ENCODE measurements at places on chromosomes 12 and 14.

- DNase-seq = no peak
Measured at GRCh38 chr14:98217530-98217929, 1054.5 kb downstream of the BCL11B start.

DNA sequence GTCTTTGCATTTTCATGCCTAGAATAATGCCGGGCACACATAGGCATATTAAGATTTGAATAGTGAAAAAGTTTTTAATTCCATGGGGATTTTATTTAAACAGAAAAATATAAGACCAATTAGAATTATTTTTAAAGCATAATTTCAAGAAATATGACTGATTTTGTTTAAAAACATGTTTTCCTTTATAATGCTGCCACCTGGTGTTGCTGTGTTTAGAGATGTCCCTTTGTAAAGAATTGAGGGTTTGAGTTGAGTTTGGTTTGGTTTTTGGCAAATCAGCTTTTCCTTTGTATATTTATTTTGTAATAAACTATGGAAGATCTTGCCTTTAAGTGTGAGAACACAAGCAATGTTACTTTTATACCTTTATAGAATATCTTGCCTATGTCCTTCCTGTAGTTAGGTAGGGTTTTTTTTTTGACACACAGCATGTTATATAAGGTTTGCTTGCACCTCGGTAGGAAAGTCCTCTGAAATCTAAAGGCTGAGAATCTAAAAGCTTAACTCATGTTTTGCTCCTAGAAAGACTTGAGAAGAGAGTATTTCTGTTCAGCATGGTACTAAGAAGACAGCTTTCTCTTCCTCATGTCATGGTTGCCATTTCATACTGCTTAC, 31.4 kb upstream of the SNAPC1 start:
- DNase-seq = no peak

GRCh38 chr12:30795410-30796312, 40.9 kb upstream of the CAPRIN2 start:
- DNase-seq = peak; percentile 78

GRCh38 chr14:100131181-100131580, 28.3 kb downstream of the DEGS2 start:
- no peak for DNase-seq

DNA sequence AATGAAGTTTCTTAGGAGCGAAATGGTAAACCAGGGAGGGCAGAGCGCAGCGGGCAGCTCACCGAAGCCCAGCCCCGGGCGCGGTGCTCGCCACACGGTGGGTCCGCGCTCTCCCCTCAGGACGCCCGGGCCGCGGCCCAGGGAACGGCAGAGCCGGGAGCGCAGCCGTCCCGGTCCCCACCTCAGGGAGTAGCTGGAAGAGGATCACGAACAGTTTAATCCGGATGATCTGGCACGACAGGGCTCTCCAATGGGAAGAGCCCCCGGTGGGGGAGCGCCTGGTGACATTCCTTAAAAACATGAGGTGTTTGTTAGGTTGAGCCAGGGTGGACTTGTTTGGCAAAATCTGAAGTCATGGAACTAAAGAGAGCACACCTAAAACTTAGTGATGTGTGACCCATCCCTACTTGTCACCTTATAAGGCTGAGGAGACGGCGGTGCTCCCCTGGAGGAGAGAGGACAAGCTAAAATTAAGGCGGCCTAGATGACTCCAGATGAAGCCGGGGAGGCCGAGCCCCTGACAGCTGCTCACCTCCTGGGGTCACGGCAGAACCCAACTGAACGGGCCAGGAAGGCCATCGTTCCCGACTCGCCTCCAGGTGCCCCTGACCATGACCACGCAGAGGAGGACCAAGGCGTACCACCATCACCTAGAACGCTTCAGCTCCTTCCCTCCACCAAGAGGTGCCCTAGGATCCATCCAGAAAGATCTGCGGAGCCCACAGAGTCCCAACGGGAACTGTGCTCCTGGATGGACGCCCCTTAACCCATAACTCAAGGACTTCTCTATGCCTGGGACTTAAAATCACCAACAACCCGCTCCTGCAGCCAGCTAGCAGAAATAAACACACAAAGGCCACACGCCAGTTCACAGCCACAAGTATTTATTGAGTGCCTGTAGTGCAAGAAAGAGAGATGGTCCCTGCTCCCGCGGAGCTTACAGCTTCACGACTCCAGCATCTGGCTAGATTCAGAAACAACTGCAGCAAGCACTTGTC, 866 bp upstream of the PITPNM2 start:
- DNase-seq = no peak

GRCh38 chr12:124667506-124668326, 100.3 kb upstream of the NCOR2 start:
- no peak for DNase-seq

DNA sequence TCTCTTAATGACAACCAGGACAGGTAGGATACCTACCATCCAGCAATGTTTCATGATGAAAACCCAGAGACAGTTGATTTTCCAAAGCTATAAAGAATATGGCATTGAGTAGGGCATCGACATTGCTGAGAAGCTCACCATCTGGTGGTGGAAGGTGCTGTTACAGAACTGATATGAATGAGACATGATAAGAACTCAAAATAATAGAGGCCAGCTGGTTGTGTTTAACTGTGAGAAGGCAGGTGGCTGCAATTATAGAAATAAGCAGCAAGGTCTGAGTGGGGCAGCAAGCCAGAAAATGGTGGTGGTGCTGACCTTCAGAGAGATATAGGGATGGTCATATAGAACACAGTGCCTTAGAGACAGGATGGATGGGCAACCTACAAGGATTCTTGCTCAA, 449.7 kb downstream of the BTG1 start:
- no peak for DNase-seq

GRCh38 chr14:96030108-96030760, 8.9 kb upstream of the C14orf132 start:
- no peak for DNase-seq

DNA sequence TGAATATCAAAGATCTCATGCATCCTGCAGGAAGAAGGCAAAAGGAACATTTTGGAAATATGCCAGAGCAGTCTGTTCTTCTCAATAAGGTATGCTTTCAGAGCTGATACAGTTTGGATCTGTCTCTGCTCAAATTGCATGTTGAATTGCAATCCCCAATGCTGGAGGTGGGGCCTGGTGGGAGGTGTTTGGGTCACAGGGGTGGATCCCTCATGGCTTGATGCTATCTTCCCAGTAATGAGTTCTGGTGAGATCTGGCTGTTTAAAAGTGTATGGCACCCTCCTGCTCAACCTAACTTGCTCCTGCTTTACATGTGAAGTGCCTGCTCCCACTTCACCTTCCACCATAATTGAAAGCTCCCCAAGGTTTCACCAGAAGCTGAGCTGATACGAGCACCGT, 76.6 kb downstream of the RIN3 start:
- no peak for DNase-seq

GRCh38 chr14:34368115-34368970, 93.7 kb downstream of the SPTSSA start:
- no peak for DNase-seq

DNA sequence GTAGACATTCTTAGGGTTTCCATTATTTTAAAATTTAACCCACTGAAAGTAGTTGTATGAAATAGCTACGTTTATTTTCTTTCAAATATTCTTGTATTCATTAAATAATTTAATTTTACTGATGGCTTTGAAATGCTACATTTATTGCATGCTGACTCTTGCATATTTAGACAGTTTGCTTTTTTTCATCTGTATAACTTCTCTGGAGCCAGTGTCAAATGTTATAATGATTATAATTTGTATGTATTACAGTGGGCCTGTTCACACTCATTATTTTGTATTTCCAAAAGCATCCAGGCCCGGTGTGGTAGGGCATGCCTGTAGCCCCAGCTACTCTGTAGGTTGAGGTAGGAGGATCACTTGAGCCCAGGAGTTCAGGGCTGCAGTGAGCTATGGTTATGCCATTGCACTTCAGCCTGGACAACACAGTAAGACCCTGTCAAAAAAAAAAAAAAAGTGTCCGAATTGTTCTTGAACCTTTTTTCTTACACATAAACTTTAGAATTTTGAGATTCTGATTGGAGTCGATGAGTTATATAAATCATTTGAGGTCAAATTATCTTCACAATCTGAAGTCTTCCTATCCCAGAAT, 905 bp downstream of the ZNF84 start:
- DNase-seq = no peak

DNA sequence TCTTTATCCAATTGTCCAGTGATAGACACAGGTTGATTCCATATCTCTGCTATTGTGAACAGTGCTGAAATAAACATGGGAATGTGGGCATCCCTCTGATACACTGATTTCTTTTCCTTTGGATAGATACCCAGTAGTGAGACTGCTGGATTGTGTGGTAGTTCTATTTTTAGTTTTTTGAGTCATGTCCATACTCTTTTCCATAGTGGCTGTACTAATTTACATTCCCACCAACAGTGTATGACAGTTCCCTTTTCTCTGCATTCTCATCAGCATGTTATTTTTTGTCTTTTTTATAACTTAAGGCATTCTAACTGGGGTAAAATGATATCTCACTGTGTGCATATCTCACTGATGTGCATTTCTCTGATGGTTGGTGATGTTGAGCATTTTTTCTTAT, 24.8 kb upstream of the VASH1 start:
- no peak for DNase-seq

GRCh38 chr12:52417740-52418139, 11.6 kb upstream of the KRT82 start:
- DNase-seq = no peak

GRCh38 chr14:74425525-74426201, 347 bp downstream of the SYNDIG1L start:
- DNase-seq = peak; percentile 89

DNA sequence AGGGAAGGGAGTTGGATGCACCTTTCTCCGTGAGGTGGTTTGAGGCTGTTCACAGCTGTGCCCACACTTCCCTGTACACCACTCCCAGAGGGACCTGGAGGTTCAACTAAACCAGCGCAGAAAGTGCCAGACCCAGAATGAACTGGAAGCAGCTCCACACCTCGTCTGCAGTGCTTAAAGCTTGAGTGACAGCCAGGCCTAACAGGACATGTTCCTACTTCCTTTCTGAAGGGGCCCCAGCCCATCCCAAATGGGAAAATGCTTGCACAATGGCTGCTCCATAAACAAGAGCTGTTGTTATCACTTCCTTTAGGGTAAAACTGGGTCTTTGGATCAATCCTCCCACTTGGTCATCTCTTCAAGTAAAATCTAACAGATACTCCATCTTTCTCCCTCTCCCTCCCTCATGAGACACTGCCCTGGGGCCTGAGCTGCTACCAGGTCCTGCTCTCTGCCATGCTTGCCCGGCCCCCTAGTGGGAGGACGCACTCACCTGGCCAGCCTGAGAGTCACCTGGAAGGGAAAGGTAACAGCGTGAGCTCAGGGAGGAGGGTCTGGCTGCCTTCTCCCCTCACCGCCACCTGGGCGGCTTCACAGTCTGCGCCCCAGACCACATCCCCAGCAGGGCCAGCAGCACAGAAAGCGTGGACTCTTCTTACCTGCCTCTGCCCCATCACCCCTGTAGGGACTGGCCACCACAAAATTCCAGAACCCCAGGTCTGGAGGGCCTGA, 33.5 kb downstream of the ISCA2 start:
- no peak for DNase-seq

GRCh38 chr14:22753586-22753985, 12.9 kb upstream of the OXA1L start:
- no peak for DNase-seq

DNA sequence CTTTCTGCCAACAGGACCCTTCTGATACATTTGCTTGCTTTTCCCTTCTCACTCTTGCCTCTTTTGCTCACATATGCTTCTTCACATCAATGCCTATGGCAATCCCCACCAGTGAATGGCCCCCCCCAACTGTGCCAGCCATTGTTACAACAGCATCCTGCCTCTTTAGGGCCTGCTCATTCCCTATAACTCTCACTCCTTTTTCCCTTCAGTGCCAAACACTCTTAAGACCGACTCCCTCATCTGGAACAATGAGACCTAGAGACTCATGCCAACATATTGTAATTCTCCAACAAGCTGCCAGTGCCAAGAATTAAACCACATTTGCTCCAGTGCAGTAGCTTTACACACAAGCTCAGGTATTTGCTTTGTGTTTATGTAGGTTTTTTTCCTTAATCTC, 189.0 kb downstream of the SOX5 start:
- no peak for DNase-seq

DNA sequence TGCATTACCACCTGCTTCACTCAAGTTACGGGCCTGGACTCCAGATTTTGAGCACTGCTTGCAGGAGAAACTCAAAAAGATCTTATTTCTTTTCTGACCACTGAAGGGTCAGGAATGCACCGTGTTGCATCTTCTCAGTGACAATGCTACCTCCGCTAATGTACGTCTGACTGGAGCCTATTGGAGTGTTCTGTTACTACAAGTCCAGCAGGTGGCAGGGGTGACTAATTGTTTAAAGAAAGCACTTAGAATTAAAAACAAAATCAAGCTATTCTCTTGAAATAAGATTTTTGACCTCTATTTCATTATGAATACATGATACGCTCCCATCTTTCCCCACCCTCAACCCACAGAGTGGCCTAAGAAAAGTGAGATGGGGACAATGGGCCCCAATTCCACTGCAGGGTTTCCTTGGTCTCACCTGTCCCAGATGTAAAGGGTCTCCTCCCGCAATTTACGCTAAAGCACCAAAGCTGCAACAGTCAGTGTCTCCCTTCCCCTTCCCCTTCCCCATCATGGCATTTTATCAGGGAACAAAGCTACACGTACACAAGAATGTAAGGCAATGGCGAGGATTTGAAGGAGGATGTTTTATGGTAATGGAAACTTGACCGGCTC, 2.2 kb downstream of the TBPL2 start:
- DNase-seq = peak; percentile 55

- no peak for DNase-seq
Measured at GRCh38 chr12:112936264-112936663, 2.0 kb upstream of the OAS3 start.

- no peak for DNase-seq
Measured at GRCh38 chr14:61188196-61188595, 92.9 kb downstream of the TMEM30B start.

- no peak for DNase-seq
Measured at GRCh38 chr12:91964501-91964900, 181.1 kb downstream of the BTG1 start.

GRCh38 chr14:49420201-49420600, 166.0 kb downstream of the RPS29 start:
- DNase-seq = no peak

GRCh38 chr12:107320033-107320928, 226.9 kb upstream of the CRY1 start:
- DNase-seq = peak; percentile 33

DNA sequence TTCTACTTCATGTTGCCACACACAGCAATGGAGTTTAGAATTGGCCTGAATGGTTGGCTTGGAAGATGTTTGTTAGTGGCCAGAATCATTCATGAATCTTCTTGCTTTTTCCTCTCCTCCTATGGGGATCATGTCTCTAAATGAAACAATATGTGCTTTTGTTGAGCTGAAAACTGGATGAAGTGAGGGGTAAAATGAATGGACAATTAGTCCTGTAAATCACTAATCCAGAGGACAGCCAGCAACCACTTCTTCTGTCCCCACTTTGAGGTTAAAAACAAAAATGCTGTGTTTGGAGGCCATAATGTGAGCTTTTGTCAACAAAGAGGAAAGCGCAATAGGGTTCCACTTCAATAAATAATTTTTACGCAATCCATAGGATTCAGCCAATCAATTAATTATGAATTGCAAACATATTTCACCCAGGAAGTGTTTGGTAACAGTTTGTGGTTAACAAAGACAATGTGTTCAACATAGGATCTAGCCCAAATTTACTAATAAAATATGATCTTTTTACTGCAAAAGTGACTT, 30.3 kb upstream of the AMIGO2 start:
- DNase-seq = no peak

GRCh38 chr12:42807766-42808165, 218.2 kb upstream of the PRICKLE1 start:
- DNase-seq = no peak
